Cardiac muscle cell (in vitro differentiated cells and primary cell): ENCODE measurements at places on chromosomes 4 and X. TPM values are rescaled to one million over a fixed set of nuclear protein-coding genes. Genes with fewer than 3 reads are reported as not detected.

The MCUB gene
- 0.56 and 1.4 TPM in 2 replicates for total RNA-seq

The AMOT gene
- 22.4 and 27.2 TPM in 2 replicates for total RNA-seq

The SATL1 gene
- 0.60 and 0.99 TPM in 2 replicates for total RNA-seq

The MTNR1A gene
- 0.60 TPM in 1 of 2 replicates, not detected in the other for total RNA-seq

The CYSLTR1 gene
- 0.04 TPM in 1 of 2 replicates, not detected in the other for total RNA-seq

The RBMXL3 gene
- total RNA-seq = not detected in 2 replicates

The CXCL11 gene
- total RNA-seq = not detected in 2 replicates

The RLIM gene
- total RNA-seq = 22.2 and 32.0 TPM in 2 replicates

The IL3RA gene
- 0.11 TPM in 1 of 2 replicates, not detected in the other for total RNA-seq

The CCKAR gene
- 0.89 and 1.5 TPM in 2 replicates for total RNA-seq

The PABPC1L2B gene
- total RNA-seq = 0.33 TPM in 1 of 2 replicates, not detected in the other

The RNF175 gene
- total RNA-seq = 1.3 and 1.9 TPM in 2 replicates

The NAT8L gene
- 14.6 and 20.9 TPM in 2 replicates for total RNA-seq

The ESX1 gene
- not detected in 2 replicates for total RNA-seq

The DDX53 gene
- total RNA-seq = not detected in 2 replicates

The ZRSR2 gene
- 7.9 and 10.6 TPM in 2 replicates for total RNA-seq

The UGT2B10 gene
- not detected in 2 replicates for total RNA-seq

The GRIA3 gene
- 2.8 and 5.9 TPM in 2 replicates for total RNA-seq

The GPR173 gene
- 4.8 and 12.6 TPM in 2 replicates for total RNA-seq

The KIAA1210 gene
- total RNA-seq = not detected in 2 replicates

The CT45A3 gene
- not detected in 2 replicates for total RNA-seq

The ZDHHC15 gene
- total RNA-seq = 2.0 and 2.9 TPM in 2 replicates

The CT45A2 gene
- total RNA-seq = not detected in 2 replicates

The USP51 gene
- 4.8 and 7.3 TPM in 2 replicates for total RNA-seq

The CLGN gene
- 9.1 and 15.1 TPM in 2 replicates for total RNA-seq

The DKK2 gene
- 0.06 and 0.07 TPM in 2 replicates for total RNA-seq

The PF4V1 gene
- not detected in 2 replicates for total RNA-seq

The COL25A1 gene
- total RNA-seq = 3.9 and 8.4 TPM in 2 replicates

The TMEM164 gene
- total RNA-seq = 28.3 and 70.3 TPM in 2 replicates

The CDX4 gene
- total RNA-seq = not detected in 2 replicates

The CPLX1 gene
- 0.92 and 1.8 TPM in 2 replicates for total RNA-seq

The MAGEA9B gene
- not detected in 2 replicates for total RNA-seq

The TRIML2 gene
- not detected in 2 replicates for total RNA-seq

The BTK gene
- total RNA-seq = 0.06 TPM in 1 of 2 replicates, not detected in the other

The ZNF732 gene
- 1.7 and 2.2 TPM in 2 replicates for total RNA-seq
